Neuronal stem cell (in vitro differentiated cells): ENCODE measurements at places on chromosomes 2 and 18.

- DNase-seq = no peak
Measured at GRCh38 chr2:152367547-152368390, 32.8 kb downstream of the FMNL2 start.

GRCh38 chr2:65435625-65436168 is 3.3 kb upstream of the SPRED2 start:
- DNase-seq = peak; percentile 84

DNA sequence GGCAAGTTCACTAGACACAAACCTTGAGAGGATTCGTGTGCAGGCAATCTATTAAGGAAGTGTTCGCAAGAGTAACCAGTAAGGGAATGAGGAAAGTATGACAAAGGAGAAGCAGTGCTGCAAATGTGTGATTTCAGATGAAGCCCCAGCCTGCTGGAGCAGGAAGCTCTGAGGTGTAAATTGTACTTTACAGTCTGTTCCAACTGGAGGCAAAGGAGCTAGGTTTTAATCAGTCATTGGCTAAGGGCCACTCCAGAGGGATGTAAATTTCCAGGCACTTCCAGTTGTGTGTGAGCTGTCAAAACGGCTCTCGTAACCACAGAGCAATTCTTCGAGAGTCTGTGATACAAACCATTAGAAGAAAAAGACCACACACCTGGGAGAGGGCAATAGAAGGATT is 359.5 kb upstream of the FAM98A start:
- DNase-seq = no peak

GRCh38 chr2:24816884-24817283 is 23.7 kb downstream of the CENPO start:
- DNase-seq = no peak

DNA sequence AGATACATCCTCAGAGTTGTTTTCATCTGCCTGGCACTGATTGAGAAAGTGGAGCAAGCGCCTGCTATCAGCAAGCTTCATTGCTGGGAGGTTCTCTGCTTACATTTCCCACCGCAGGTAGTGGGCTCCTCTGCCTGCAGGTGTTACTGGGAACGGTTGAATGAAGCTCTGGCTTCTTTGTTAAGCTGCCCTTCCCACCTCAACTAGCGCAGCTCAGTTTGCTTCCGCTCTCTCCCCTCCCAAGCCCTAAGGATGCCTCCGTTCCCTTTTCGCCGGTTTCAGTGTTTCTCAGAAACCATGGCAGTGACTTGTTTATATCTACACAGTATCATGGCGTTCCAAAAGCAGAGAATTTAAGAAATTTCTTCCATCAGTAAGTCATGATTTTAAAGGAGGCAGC is 72.2 kb upstream of the B3GNT7 start:
- DNase-seq = no peak

DNA sequence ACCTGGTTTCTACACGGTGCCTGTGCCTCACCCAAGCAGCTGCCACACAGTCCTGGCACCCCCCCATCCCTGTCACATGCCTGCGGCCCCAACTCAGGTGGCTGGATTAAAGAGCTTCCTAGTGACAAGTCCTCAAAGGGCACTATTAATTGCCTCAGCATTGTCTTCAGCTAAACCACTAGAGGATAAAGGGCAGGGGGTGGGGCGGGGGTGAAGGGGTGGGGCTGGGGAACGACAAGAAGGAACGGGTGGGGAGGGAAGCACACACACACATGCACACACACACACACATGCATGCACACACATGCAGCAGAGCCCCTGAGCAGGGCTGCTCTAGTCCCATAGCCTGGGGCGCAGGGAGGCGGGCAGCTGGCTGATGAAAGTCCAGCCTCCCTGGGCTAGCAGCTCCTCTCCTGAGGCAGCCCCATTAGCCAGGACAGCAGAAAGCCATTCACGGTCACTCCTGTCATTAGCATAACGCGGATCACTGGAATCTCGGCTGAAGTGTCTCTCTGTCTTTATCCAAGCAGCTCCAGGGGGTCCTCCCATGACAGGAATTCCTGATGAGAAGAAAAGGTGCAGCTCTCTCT is 7.4 kb upstream of the TEX261 start:
- peak; percentile 73 for DNase-seq

DNA sequence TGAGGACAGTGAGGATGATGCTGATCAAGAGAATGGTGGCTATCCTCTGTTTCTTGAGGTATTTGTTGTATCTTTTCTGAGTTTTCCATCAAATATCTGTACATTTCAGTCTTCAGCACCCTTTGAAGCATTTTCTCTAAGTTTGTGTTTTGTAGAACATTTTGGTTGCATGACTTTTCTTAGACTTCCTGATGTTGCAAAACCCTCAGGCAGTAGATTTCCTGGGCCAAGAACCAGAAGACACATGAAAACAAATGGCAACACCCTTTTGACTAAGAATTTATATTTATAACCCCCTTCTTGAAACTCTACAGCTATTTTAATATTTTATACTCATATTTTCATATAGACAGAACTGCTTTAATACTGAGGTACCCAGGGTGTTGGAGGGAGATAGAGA is 16.2 kb downstream of the HNMT start:
- DNase-seq = no peak

DNA sequence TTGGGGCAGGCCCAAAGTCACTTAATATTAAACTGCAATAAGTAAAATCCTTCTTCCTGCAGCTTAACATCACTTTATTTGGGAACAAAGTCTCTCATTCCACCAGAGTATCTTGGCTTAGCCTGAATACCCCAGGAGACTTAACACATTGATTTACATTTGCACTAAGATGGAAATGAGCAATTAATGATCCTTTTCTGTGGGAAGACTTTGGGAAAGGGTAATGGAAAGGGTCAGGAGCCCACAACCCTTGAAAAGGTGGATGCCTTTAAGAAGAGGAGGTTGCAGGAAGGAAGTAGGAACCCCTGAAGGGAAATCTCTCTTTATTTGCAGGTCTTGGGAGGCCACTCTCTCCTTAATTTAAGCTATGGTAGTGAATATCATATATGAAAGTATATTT is 28.0 kb upstream of the BARD1 start:
- DNase-seq = no peak
